ENCODE measurements at places on chromosomes 5 and 9.

GRCh38 chr5:111626473-111627148 is 114.3 kb upstream of the STARD4 start:
- no peak for DNase-seq

- no peak for DNase-seq
These were observed 175.1 kb upstream of the DAB2 start for GRCh38 chr5:39599721-39600431.

DNA sequence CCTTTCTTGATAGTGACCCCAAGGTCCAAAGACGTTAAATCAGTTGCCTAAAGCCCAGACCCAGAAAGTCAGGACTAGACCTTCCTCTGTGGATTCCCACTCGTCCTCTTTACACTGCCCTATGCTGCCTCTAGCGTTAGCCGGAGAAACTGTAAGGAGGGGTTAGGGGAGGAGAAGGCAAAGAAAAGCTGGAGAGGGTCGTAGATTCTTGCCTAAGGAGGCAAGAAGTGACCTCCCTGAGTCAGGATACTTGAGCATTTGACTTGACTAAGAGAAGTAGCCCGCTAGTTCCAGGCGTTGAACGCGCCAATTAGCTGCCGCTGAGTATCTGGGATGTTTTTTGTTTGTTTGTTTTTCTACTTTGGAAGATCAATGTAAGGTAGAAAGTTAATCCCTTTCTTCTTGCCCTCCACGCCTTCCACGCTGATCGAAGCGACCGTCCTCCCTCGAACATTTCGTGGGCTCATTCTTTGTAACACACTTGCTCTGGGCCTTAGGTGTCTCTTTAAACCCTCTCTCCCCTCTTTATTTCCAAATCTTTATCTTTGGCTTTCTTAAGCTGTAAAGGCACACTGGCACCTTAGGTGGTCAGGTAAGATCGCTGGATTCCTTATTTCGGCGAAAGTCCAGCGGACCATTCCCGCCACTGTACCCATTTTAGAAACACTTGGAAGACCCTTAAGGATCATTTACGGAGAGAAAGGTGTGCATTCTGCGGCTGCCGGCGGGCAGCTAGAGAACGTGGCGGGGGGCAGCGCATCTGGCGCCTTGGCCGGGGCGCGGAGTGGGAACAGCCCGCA is 5.1 kb upstream of the RGMB start:
- peak; percentile 3 for DNase-seq

- no peak for DNase-seq
These were observed 8.6 kb downstream of the PDCD1LG2 start for GRCh38 chr9:5518937-5519319.

DNA sequence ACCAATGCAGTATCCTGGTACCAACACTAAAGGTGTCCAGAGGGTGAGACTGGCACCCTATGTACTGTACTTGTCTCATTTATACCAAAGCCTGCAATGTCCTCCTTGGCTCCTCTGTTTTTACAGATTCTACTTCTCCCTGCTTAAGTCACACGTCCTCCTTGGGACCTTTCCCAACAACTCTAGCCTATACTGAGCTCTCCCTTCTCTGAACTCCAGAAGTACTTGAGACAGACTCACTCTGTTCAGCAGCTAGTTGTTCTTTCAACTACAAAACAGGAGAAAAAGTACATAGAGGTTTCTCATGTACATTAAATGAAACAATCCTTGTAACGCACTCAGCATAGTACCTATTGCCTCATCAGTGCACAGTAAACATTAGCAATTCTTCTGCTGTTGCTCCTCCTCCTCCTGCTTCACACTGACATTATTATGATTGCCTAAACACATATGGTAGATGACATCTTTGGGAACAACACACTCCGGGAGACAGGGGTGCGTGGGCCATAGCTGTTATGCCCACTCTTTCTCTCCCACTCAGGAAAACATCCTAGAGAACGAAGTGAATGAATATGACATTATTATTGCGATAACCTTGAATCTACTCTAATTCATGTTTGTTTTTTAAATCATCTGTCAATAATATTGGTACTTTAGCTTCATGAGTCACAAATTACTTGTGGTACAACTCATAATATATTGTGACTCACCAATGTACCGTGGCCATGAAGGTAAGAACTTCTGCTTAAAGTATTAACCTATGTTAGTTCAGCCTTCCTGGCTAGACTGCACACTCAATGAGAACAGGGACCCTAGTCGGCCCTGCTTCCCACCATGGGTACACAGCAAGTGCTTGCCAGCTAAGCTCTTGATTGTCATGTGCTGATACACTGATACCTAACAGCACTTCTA is 180.3 kb upstream of the ADRA1B start:
- no peak for DNase-seq

GRCh38 chr5:175393897-175394296 is 50.1 kb downstream of the DRD1 start:
- DNase-seq, result no peak

- no peak for DNase-seq
These were observed 12.8 kb upstream of the TEX48 start for GRCh38 chr9:114694719-114695269.

GRCh38 chr5:172855597-172856292 is 21.7 kb downstream of the ERGIC1 start:
- no peak for DNase-seq

DNA sequence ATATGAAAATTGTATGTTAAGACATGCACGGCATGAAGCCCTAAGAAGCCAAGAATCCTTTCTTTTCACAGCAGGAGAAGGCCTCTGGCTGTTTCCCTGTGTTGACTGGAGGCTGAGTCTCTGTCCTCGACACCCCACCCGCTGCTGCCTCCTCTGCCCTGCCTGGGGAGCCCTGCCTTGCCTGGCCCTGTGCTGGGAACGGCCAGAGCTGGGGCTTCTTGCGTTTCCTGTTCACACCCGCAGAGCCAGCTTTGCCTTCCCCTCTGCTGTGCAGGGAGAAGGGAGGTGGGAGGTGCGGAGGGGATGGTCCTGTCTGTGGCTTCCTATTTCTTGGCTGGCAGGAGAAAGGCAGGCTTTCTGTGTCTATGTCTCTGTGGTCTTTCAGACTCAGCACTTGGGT is 6.9 kb upstream of the GMCL2 start:
- no peak for DNase-seq

GRCh38 chr9:106697750-106698502 is 165.0 kb upstream of the ZNF462 start:
- no peak for DNase-seq

DNA sequence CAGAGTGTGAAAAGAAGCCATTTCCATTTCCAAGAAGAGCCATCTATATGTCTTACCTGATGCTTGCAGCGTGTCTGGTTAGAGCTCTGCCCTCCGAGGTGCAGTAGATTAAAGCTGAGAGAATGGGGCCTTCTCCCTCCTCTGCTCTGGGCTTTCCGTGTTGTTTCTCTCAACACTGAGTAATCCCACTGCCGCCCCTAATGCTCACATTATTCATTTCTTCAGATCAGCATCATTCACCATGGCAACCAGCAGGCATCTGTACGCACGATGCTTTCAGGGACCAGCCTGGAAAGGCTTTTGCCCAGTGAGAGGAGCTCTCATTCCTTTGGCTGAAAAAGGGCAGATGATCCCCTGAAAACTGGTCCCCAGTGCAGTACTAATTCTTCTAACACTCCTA is 79.6 kb downstream of the CYFIP2 start:
- DNase-seq, result no peak

DNA sequence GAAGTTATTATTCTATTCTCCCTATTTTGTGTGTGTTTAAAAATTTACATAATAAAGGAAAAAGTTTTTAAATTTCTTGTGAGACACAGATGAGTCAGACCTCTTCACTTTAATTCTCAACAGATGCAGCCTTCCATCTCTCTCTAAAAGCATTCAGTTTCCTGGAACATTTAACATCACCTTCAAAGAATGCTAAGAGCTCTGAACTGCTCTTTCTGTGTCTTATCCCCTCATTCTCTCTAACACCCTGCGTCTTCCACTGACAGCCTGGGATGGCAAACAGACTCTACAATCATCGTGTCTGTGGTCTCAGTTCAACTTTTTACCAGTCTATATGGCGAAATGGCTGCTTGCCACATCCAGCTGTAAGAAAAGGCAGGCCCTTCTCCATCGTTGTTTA is 173.0 kb downstream of the HINT1 start:
- DNase-seq, result no peak

- DNase-seq, result no peak
These were observed 56.8 kb upstream of the TMEM252 start for GRCh38 chr9:68597362-68597997.

DNA sequence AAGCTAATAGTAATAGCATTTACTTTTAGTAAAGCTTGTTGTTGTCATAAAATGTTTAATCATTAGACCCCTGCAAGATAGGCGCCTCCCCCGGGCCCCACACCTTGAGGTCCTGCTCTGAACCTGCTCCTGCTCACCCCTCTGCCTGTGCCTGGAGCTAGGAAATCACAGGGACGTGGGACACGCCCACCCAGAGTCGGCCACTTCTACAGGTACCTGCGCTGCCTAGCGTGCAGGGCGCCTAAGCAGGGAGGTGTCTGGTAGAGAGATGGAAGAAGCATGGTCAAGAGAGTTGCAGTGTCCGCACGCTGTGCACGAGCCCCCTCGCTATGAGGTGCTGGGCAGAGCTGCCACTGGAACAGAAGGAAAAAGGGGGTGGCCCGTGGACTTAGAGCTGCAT is 52.6 kb downstream of the HINT1 start:
- no peak for DNase-seq

- DNase-seq, result no peak
These were observed at the start of gene HK3 for GRCh38 chr5:176899296-176899891. Gene HK3 (minus strand): TSS chr5:176899346. CDS start chr5:176896159, 3,187 bp downstream.

GRCh38 chr9:133946840-133947486 is 45.2 kb downstream of the VAV2 start:
- DNase-seq, result no peak

DNA sequence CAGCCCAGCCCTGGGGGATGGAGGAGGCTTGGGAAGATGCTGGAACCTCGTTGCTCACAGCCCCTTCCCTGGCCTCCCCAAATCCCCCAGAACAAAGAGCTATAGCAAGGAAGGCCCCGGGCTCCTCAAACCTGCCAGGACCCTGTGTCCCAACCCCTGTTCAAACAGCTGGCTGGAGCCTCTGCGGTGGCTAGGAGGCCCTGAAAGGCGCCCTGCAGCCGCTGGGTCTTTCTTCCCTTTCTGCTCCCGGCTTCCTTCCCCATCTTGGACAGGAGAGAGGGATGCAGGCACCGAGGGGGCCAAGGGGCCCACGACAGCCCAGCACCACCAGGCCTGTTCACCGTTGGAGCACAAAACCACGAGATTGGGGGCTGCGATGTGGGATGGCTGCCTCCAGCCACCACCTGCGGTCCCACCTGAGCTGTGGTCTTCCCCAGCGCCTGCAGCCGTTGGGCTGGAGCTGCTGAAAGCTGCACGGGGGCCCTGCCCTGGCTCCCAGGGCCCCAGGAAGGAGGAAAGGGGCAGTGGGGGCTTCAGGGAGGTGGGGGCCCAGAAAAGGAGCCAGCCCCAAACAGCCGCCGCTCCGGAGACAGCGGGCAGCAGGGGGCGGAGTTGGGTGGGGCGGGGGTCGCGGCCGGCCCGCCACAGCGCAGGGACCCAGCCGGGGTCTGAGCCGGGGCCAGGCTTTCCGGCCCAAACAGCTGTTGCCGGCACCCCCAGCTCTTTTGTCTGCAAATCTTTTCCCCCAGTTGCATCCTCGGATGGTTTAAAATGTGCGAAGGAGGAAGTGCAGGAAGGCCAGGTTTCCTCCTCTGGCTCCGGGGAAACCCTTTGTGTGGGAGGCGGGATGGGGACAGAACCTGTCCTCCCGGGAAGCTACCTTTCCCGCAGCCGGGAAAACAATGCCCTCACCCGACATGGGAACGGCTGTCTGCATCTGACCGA is 16.1 kb downstream of the NOTCH1 start:
- DNase-seq, result no peak

DNA sequence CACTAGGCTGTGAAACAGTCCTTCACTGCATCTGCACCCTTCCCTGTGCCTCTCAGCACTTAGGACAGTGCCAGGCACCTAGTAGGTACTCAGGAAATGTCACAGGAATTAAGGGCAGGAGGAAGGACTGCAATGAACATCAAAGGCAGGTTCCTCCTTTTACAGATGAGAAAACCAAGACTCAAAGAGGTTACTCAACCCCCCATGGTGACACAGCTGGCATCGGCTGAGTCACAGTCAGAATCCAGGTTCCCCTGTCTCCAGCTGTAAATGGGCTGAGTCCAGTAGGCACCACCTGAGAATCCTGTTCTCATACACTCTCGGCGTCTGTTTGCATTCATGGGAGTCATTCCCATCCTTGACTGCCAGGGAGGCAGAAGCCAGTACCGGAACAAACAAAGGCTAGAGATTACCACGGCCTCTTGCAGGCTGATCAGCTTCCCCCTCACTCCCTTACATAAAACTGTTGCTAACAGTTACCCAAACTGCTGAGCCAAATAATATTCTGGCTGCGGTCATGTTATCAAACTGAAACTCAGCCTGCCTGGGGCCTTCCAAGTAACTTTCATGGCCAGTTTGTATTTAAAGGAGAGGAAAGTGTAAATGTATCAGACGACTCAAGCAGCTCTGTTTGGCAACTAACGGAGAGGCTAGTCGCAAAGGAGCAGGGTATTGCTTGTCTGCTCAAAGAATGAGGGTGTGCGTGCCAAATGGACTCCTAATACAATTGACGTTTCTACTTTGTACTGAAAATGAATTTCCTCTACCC is 201.7 kb downstream of the PAPPA start:
- DNase-seq, result no peak

DNA sequence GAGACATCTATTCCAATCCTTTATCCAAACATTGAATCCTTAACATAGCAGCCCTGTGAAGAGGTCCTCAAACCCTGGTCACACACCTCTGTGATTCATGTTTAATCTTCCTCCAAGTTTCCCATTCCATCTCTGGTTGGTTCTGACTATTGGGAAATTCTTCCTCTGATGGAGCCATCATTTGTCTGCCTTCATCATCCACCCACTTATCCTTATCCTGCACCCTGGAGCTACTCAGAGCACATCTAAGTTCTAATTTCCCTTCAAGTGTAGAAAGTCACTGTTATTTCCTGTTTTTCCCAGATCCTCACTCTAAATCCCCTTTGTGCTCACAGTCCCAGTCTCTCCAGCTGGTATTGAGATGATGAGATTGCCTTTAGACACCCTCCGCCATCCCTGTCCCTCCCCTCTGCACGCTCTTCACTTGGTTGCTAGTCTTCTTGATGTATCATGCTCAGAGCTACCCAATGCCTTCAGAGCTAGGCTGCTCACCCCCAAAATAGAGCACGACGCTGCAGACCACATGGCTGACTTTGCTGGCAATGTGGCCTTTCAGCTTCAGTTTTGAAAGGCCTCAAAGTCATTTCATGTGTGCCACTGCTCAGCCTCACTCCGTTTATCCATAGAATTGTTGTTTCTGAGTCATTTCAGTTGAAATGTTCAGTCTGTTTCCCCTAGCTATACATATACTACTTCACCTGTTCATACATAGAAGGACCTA is 154.3 kb downstream of the PALM2AKAP2 start:
- DNase-seq, result no peak

- no peak for DNase-seq
These were observed 435.2 kb upstream of the ADAMTS16 start for GRCh38 chr5:4704951-4705350.

- DNase-seq, result no peak
These were observed 131.4 kb downstream of the CD180 start for GRCh38 chr5:67065237-67065636.

- no peak for DNase-seq
These were observed 33.5 kb upstream of the CRB2 start for GRCh38 chr9:123322273-123323195.

All from NCI-H1930 (cell line).